ENCODE measurements at places on chromosomes 4 and X. TPM values are rescaled to one million over a fixed set of nuclear protein-coding genes. Genes with fewer than 3 reads are reported as not detected.

Gene S100P
- 3.6 TPM for total RNA-seq

Gene TAPT1
- total RNA-seq, result 66.5 TPM

Gene CNGA1
- not detected for total RNA-seq

Gene NEUROG2
- total RNA-seq, result not detected

- no peak for DNase-seq
- no peaks in the 10 kb centered on the region for H3K4me1 ChIP-seq
- H3K27ac ChIP-seq, result no peak overlapping the region
- H3K36me3 ChIP-seq, result no peaks in the 10 kb centered on the region
- H3K4me3 ChIP-seq, result no peak overlapping the region
Measured at GRCh38 chr4:19375136-19375804, 876.4 kb upstream of the SLIT2 start.

GRCh38 chr4:513327-513726, 14.3 kb downstream of the PIGG start:
- H3K27ac ChIP-seq, result no peak overlapping the region
- H3K27me3 ChIP-seq, result no peaks in the 10 kb centered on the region

DNA sequence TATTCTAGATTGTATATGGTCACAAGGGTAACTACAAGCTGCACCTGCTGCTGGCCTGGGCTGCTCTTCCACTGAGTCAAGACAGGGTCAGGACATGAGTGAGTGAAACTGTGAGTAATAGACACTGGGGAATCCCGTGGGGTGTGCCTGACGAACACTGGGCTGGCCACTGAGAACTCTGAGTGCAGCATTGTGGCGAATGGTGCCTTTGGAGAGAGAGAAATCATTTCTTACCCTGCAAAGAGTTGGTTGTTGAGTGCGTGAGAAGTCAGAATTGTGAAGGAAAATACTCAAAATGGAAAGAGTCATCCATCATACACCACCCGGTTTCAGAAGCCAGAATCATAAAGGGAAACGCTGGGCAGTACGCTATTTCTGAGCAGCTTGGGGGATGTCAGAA, 43.1 kb upstream of the LSM6 start:
- H3K36me3 ChIP-seq, result no peaks in the 10 kb centered on the region
- H3K27ac ChIP-seq, result no peak overlapping the region
- H3K27me3 ChIP-seq, result no peaks in the 10 kb centered on the region
- H3K4me1 ChIP-seq, result no peaks in the 10 kb centered on the region

- H3K4me1 ChIP-seq, result no peaks in the 10 kb centered on the region
- H3K4me3 ChIP-seq, result no peak overlapping the region
- no peaks in the 10 kb centered on the region for H3K36me3 ChIP-seq
- no peak overlapping the region for H3K27ac ChIP-seq
- DNase-seq, result no peak
- no peaks in the 10 kb centered on the region for H3K27me3 ChIP-seq
Measured at GRCh38 chrX:70527610-70528345, 83.1 kb downstream of the DLG3 start.
